AG09319 (cell line): ENCODE measurements at places on chromosomes 1 and 21.

DNA sequence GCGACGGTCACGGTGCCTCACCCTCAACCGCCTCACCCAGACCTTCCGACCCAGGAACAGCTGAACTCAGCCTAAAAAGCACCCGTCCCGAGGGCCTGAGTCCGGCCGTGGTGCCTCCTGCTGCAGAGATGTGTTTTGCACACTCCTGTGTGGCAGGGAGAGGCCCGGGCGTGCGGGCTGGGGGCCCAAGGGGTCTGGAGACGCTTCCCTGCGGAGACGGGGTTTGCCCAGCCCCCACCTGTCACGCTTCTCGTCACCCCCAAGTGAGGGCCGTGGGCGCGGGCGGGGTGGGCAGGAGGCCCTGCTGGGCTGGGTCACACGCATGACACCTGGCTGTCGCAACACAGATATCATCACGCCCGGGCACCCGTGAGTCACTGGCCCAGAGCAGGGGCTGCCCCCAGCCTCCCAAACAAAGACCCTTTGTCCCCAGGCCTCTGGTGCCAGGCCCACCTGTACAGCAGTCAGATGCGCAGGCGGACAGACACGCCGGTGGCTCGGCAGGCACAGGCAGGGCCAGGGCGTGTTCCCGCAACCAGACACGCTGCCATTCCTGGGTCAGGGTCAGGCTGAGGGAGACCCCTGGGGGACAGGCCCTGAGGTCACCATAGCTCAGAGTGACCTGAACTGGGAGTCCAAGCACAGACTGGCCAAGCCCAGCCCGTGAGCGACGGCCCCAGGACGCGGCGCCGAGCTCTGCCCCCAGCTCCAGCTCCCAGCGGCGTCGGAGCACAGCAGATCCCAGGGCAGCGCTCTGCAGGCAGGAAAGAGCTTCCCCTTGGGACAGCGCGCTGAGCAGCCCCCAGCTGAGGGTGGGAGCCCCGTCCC, 6.1 kb downstream of the B3GALT6 start:
- no peak for DNase-seq

GRCh38 chr1:24735156-24735508, 10.1 kb upstream of the CLIC4 start:
- DNase-seq, result no peak

DNA sequence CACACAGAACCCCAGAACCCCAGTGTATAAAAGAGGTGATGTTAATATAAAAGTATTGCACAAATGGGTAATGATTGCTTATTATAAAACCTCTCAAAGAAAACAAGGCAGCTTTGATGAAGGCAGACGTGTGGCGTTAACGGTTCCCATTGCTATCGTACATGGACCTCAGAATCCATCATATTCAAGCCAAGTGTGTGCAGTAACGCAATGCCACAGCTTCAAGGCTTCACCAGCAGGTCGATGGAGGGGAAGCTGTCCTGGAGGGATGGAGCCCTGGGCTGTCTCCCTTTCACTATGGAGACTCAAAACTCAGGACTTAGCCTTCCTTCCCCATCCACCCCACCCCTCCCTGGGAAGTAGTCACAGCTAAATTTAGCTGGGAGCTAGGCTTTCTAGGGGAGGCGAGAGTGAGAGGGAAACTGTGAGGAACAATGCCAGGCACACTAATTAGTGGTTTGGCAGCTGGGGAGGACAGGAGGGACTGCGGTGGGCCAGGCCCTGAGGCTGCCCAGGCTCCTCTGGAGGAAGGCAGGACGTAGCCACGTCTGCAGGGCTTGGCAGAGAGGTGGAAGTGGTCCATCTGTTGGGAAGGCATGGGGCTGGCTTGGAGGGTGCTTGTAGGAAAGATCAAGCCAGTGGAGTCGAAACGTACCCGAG, 121.2 kb downstream of the HMGB4 start:
- peak; percentile 24 for DNase-seq

GRCh38 chr1:166839600-166840308, 479 bp downstream of the POGK start:
- no peak for DNase-seq

DNA sequence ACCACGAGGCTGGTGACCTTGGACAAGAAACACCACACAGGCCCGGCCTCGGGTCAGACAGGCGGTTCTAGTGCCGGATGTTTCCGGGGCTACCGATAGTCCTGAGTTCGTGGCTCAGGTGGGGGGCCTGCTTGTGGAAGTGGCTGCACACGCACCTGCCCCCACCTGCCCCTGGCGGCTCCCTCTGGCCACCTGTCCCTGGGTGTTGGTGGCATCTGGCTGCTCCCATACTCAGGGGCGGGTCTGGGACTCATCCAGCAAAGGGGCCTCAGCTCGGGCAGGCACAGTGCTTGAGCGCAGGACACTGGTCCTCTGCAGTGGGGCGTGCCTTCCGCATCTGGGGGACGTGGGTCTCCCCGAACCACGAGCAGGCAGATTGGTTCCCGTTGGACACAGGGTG, 33.6 kb downstream of the TP73 start:
- no peak for DNase-seq
